HCT116 (cell line): ENCODE measurements at places on chromosomes 5 and 9.

DNA sequence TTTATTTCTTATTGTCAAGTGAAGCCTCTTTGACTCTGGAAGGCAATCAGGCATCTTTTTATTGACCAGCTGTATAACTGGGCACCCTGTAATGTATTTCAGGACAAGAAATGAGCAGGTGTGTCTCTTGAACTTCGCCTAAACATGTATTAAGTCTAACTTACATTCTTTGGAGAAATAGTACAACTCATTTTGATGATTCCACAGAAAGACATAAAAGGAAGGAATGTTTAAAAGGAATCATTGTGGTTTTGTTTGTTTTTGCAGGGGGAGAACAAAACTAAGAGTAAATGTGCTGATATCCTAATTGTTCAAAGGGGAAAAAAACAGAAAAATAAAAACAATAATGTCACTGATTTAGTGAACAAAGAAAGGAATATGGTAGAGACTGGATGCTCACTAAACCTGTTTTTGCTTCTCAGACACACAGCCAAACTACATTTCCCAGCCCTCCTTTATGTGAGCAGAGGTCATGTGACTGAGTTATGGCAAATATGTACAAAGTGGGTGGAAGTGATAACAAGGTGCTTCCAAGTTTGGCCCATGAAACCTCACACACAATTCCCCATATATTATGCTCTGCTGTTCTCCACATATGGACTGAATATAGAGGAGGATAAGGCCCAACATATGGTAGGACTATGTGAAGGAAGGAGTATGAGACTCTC lies 150.6 kb upstream of the ACOT12 start:
- no peak for DNase-seq

DNA sequence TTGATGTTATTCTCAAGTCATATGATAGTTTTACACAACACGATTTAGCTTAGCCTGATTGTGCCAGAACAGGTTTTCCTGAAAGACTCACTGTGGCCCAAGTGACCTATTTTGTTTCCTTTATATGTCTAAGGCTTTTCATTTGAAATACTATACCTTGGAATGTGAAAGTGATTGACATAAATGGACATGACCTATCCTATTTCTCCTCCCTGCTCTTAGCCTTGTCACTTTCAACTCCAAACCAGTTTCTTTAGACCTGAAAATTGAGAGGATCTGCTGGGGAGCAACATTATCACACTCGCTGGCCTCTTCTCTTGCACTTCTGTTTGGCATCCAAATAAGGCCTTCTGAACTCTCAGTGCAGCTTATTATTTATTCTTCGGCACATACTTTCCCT lies 496.8 kb downstream of the MAT2B start:
- no peak for DNase-seq

GRCh38 chr5:148145916-148146315 lies 22.4 kb upstream of the SPINK14 start:
- DNase-seq: no peak

DNA sequence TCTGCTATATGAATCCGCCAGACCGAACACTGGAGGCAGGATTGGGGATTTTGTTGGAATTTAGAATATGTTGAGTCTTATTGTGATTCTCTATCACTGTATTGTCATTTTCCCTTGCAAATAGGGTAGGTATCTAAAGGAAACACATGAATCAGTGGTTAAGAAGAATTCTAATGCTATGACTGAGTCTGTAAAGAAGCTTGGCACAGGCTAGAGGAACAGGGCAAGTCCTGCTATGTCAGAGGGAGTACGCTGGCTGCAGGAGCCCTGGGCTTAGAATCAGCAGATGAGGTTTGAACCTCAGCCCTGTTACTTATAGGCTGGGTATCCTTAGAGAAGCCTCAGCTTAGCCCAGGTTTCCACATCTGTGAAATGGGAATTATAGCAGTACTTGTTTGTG lies 198.1 kb downstream of the NR3C1 start:
- DNase-seq: no peak

DNA sequence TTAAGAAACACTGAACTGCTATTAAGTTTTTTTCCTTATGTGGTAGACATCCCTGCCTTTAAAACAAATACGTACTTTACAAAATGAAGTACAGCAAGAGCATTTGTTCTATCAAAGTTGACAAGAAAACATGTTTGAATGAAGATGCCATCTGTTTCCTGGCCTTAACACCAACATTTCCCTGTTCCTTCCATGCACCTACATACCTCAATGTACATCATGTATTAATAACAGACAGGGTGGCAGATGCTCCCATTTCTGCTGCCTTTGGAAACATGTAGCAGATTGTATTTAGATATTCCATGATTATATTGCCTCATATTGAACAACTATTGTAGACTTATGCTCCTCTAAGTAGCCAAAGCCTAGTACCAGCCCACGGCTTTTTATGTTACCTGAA lies 104.4 kb downstream of the PJA2 start:
- no peak for DNase-seq

GRCh38 chr9:79255651-79256260 lies 316.0 kb upstream of the TLE4 start:
- DNase-seq: no peak

DNA sequence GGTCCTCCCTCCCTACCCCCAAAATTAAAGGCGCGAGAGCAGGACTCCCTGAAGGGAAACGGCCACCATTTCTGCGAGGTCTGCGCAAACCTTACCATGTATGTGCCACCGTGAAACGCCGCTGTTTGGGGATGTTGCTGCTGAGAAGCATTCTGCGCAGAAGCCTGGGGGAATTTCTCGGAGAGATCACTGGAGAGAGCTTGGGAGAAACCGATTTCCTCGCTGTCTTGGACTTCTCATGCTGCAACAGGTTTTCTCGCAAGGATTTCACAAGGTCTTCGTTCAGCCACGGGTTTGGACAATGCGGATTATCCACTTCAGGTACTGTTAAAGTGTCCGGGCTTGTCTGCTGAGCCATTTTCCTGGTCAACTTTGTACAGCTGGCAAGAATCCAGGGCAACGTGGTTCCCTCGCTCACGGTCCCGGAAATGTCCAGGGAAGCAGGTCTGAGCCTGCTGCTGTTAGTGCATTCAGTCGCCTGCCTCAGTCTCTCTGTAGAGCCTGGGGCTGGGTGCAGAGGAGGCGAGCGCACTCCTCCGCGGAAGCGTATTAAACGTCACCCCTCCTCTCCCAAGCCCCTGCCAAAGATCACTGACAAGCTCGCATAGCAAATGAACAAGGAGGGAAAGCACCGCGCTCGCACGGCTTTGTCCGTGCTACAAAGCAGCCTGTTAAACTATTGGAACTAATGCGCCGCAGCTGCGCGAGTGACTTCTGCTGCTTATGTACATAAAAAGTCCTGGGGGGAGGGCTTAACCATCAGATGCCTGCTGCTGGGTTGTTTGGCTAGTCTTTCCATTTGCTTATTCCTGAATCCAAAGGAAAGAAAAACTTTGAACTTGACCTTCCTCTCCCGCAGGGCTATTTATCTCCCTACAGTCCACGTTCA lies 125.1 kb downstream of the PDE4D start:
- no peak for DNase-seq

GRCh38 chr5:103560826-103561225 lies 1.8 kb downstream of the NUDT12 start:
- no peak for DNase-seq

GRCh38 chr5:148343603-148344487 lies 8.5 kb downstream of the SPINK9 start:
- no peak for DNase-seq

GRCh38 chr5:56172241-56172640 lies 60.9 kb downstream of the ANKRD55 start:
- DNase-seq: no peak

DNA sequence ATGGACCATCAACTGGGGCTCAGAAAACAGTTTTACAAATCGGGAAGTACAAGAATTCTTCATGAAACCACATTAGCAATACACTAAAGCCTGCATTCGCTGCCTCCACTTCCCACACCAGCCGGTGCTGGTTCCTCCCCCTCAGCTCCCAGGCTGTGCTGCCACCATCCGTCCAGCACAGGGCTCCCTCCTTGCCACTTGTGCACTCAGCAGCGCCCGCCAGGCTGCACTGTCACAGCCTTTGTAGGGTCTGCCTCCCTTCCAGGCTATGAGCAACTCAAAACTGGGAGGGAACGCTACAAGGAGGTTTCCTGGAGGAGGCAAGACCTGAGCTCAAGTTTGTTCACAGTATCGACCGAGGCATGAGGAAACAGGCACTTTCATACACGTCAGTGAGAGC lies 7.7 kb downstream of the MAPK9 start:
- DNase-seq: no peak

DNA sequence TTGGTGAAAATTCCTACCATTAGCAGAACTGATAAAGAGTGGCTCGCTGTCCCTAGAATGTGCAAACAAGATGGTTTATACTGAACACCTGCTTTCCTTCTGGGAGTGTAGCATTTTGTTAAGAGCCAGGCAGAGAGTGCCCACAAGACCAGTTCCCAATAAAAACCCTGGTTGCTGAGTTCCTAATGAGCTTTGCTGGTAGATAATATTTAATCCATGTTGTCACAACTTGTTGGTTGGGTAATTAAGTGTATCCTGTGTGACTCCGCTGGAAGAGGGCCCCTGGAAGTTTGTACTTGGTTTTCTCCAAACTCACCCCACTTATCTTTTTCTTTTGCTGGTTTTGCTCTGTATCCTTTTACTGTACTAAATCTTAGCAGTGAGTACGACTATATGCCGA lies 39.5 kb upstream of the GOLGA1 start:
- DNase-seq: no peak

DNA sequence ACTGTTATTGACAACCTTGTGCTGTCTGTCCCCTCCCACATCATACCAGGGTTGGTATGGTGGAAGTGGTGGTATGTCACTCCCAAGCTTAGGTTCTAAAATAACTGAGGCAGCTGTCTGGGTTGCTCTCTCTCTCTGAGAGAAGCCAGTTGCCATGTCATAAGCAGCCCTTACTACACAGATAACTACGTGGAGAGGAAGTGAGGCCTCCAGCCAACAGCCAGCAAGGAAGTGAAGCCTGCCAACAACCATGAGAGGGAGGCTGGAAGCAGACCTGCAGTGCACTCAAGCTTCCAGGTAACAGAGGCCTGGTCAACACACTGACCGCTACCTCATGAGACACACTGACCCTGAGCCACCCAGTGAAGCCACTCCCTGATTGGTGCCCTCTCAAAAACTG lies 18.6 kb downstream of the CTNNAL1 start:
- DNase-seq: no peak

DNA sequence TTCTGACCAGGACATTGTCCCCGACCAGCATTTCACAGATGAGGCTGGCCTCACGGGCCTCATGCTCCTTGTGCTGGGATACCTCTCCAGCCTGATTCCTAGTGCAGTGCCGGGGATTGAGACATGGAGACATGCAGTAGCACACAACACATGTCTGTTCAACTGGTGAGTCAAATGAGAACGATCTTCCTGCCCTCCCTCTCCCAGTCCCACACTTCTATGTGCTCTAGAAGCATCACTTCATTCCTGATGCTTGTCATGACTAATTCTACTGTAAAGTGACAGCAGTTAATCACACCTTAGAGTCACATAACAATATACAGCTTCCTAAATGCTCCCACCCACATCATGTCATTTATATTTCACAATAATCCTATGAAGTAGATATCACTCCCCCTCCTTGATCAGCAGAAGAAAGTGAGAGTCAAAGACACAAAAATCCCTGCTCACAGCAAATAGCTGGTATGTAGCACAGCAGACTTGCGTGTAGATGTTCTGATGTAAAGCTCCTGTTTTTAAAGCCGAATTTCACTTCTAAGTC lies 101.8 kb downstream of the CCDC192 start:
- DNase-seq: no peak

DNA sequence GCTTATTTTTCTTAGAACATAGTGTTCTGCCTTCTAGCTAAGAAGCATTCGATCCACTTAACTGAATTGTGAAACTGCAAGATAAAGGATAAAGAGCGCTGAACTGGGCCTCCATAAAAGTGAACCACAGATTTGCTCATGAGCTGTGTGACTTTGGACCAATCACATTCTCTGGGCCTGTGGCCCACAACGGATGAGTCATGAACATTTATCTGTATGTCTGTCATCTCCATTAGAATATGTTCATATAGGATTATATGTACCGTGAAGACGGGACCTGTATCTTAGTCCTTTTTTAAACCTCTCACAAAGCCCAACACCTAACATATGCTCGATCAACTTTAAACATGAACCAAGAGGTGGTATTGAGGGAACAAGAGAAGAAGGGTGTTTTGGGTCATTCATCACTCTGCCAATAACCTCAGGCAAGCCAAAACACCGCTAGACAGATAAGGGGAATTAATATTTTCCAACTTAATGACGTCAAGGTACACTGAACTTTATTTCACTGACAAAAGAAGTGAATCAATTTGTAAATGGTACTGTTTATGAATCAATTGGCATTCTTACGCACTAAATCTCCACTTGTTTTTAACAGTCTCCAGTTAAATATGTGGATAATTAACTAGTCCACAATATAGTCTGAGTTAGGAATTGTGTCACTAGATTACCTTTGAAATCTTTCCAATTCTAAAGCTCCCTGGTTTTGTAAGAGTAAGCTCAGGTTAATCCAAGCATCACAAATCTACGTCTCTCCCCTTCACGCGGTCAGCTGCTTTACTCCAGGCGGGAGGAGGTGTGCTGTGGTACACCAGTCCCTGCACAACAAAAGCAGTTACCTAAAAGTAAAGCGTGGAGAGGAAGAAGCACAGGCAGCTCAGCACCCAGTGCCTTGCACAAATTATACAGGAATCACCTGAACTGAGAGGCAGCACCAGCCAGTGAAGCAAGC lies 1.6 kb downstream of the TMEM245 start:
- no peak for DNase-seq

GRCh38 chr9:132648283-132648682 lies 21.5 kb downstream of the DDX31 start:
- no peak for DNase-seq

- no peak for DNase-seq
These were observed 284.5 kb upstream of the NUDT12 start for GRCh38 chr5:103847060-103847459.

DNA sequence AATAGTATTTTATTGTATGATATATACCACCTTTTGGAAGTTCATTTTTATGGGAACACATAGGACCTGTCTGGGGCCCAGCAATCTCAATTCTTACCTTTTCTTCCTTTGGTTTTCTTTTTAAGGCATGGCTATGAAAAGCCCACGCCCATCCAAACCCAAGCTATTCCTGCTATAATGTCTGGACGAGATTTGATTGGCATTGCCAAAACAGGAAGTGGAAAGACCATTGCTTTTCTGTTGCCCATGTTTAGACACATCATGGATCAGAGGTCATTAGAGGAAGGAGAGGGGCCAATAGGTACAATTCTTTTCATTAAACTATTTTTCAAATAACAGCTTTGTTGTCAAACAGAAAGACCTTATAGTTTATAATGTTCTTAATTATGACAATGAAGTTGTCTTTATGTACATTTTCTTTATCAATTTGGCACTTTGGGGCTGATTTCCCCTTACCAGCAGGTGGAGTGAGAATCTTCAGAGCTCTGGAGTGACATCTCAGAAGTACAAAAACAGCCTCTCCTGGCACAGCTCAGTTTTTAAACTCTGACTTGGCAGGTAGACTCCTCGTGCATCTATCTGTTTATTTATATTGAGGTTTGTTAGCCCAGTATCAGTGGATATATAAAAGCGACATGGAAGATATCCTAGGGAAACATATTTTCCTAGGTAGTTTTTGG lies 25.8 kb downstream of the DDX46 start:
- DNase-seq: no peak
